ENCODE measurements at places on chromosomes 7 and 10.

- DNase-seq, result no peak
Measured at GRCh38 chr7:157630301-157630853, 293.6 kb downstream of the DNAJB6 start.

GRCh38 chr7:65832281-65832680 is 40.6 kb upstream of the VKORC1L1 start:
- no peak for DNase-seq

- DNase-seq, result no peak
Measured at GRCh38 chr10:97109547-97109946, 76.2 kb downstream of the SLIT1 start.

GRCh38 chr7:151226560-151226874 is 488 bp downstream of the ABCF2 start:
- no peak for DNase-seq

DNA sequence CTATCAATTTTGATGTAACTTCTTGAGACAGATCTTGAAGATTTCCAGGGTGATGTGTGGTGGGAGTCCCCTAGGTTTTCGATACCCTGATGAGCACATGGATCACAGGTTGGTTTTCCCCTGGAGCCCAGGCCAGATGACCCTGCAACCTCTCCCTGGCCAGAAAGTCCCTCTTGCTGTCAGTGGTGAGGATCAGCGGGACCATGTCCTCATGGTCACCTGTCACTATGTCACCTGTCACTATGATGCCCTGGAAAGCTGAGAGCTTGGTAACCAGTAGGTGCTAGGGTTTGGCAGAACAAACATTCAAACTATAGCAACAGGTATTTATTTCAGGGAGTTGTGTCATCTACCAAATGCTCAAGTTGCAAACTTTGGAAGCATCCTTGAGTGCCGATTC is 197.9 kb downstream of the ARHGAP12 start:
- no peak for DNase-seq

- DNase-seq, result no peak
Measured at GRCh38 chr10:11205030-11205772, 187.5 kb downstream of the CELF2 start.

DNA sequence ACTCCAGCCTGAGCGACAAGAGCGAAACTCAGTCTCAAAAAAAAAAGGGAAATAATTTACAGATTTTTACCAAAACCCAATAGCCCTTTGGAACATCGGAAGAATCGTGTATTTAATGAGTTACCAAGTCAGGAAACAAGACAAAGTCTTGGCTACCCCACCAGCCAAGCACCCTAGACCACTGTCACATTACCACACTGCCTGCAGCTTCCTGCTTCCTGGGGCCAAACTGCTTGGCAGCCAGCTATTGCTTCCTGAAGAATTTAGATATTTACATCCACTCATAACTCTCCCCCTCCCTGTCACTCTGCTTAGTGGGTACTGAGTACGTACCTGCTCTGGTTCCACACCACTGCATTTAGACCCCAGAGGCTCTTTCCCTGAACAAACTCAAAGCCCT is 14.1 kb upstream of the TNPO3 start:
- no peak for DNase-seq

- DNase-seq, result no peak
Measured at GRCh38 chr10:123165445-123166072, 11.4 kb downstream of the BUB3 start.

DNA sequence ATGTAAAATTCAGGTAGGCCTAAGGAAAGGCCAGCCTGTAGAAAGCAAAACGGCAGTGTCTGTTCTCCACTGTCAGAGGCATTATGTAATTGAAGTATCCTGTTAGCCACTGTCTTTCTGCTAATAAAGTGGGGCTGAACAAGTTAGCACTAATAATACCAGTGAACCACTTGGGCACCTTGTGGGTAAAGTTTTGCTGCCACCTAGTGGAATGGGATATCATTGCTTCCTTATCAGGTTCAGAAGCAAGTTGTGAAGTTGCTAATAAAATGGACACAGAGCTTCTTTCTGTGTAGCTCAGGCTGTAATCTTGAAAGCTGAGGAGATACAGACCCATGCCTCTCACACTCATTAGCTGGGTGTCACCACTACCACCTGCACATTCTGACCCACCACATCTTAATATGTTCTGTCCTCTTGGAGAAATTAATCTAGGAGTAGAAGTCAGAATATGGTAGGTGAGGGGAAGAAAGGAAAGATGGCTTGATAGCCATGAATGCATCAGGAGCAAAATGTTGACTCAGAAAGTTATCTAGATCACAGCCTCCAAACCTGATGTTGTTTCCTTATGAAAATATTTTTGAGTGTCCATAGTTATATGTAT is 175.1 kb downstream of the SEPTIN7 start:
- DNase-seq, result peak; percentile 65

GRCh38 chr7:101112233-101112632 is 14.7 kb upstream of the SERPINE1 start:
- DNase-seq, result peak; percentile 11

- DNase-seq, result no peak
Measured at GRCh38 chr7:28840592-28840995, 117.5 kb downstream of the TRIL start.

- DNase-seq, result no peak
Measured at GRCh38 chr10:79129361-79129997, 60.7 kb downstream of the ZMIZ1 start.

DNA sequence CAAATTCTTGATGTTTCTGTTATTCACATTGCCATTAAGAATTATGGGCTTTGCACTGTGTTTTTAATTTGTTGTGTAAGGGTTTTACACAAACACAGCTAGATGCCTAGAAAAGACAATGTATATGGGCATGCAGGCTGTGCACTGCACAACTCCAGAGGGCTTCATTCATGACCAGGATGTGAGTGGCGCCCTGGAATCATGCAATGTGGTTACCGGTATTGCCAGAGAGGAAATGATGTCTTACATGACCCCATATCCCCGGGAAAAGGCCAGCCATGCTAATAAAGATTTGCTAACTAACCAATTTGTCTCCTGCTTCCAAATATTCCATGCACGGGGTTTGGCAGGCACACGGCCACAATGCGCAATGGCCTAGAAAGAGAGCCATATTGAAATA is 16.9 kb downstream of the KCNMA1 start:
- no peak for DNase-seq

DNA sequence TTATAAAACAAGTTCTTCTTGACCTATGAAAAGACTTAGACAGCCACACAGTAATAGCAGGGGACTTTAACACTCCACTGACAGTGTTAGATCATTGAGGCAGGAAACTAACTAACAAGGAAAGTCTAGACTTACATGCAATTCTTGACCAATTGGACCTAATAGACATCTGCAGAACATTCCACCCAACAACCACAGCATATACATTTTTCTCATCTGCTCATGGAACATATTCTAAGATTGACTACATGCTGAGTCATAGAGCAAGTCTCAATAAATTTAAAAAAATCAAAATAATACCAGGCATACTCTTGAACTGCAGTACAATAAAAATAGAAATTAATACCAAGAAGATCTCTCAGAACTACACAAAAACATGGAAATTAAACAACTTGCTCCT is 219.5 kb upstream of the HPS1 start:
- DNase-seq, result no peak

GRCh38 chr7:115033917-115034459 is 112.1 kb downstream of the MDFIC start:
- DNase-seq, result no peak

GRCh38 chr7:134069187-134069586 is 58.0 kb upstream of the LRGUK start:
- no peak for DNase-seq

- peak; percentile 21 for DNase-seq
Measured at GRCh38 chr7:39951226-39952194, 1.5 kb downstream of the CDK13 start.

DNA sequence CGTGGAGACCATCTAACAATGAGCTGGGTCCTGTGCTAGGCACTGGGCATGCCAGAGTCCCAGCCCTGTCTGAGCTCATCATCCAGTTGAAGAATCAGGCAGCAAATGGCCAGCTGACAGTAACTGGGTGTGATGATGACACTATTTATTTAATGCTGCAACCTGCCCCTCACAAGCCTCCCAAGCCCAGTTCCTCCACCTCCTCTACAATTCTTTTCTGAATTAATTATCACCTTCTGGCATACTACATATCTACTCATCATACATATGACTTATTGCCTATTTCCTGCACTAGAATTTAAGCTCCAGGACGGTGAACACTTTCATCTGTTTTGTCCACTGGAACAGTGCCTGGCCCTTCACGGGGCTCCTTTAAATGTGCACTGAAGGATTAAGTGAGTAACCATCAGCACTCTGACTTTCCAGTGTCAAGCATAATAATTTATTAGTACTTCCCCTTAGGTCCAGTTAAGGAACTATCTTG is 96.7 kb upstream of the LAMB4 start:
- DNase-seq, result no peak

GRCh38 chr7:104414216-104414615 is 85.8 kb downstream of the LHFPL3 start:
- DNase-seq, result no peak

DNA sequence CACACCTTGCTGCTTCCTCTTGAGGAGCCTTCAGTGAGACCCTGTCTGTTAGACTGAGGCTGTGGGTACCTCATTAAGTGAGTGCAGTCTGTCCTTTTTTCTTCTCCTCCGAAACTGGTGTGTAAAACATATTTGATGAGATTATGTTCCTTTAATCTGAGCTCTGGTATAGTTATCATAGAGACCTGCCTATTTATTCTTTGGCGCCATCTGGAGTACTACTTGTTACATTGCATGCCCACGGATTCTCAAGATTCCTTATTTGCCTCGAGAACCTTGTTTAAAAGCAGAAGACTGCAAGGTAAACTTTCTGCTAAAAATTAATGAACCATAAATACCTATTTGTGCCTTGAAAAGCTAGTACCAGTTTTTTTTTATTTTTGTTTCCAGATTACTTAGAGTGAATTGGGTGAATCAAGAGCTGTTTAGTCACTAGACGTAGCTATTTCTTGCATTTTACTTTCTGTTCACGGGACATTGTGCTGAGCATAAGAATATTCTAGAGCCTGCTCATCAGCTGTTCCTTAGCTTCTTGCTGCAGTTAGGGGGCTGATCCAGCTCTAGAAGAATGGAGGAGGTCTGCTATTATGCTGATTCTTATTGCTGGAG is 16.9 kb upstream of the STMP1 start:
- DNase-seq, result no peak

DNA sequence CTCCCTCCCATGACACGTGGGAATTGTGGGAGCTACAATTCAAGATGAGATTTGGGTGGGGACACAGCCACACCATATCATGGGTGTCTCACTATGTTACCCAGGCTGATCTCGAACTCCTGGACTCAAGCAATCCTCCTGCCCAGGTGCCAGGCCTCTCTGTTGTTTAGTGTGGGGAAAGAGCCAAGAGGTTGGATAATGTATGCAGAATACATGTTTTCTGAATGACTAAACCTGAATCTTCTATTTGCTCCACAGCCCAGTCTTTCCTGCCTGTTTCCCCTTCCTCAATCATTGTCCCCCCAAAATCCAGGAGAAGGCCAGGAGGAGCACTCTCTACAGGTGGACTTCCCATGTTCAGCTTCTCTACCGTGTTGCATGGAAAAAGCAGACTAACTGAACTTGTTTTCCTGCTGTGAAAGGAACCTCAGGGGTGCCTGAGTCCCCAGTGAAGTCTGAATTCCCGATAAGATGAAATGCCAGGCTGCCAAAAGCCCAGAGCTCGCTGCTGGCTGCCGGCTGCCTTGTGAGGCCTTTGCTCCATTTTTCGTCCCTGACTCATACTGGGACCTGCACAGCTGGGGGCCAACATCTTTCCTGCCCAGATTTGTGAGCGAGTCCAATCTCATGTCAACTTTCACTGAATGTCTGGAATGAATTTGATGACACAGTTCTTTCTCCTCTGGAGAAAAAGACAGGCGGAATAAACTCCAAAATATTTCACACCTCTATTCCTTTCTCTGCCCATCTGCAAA is 588.0 kb downstream of the CALN1 start:
- no peak for DNase-seq

GRCh38 chr7:154792436-154793055 is 210.4 kb downstream of the PAXIP1 start:
- DNase-seq, result no peak

- no peak for DNase-seq
Measured at GRCh38 chr10:124554085-124554858, 92.6 kb downstream of the LHPP start.

- DNase-seq, result no peak
Measured at GRCh38 chr7:54811041-54811845, 52.2 kb upstream of the SEC61G start.

DNA sequence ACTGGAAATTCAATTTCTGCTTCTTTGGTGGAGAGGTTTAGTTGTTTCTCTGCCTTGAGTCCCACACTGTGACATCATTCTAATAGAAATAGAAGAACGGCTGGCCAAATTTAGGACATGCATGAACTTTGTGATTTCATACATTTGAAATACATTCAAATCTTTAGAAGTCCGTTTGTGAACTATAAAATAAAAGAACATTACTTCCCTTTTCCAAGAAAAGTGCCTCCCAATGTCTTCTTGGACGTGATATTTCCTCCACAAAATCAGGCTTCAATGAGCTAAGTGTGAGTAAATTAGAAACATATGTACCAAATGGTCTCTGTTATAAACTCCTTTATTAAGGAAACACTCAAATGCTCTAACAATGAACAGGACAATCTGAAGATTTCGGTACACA is 314.5 kb upstream of the AKR1E2 start:
- DNase-seq, result no peak

DNA sequence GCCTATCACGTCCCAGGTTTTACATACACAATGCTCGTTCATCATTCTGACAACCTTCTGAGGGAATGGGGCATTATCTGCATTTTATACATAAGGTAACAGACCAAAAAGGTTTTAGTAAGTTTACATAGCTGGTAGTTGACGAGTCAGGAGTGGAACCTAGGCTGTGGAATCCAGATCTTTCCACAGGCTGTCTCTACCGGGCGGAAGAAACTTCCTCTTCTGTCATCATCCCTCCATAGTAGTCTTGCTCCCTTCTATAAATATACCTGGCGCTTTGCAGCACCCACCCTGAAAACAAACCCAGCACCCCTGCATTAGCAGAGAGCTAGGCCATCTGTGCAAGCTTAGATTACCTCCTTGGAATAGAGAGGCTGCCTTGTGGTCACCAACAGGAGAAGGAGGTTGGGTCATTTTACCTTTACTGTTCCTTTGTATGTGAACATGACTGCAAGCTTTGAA is 1.3 kb downstream of the TSPAN13 start:
- no peak for DNase-seq

- no peak for DNase-seq
Measured at GRCh38 chr10:47291682-47292081, 8.3 kb upstream of the GDF10 start.
